ENCODE measurements at places on chromosomes 6 and 20.

DNA sequence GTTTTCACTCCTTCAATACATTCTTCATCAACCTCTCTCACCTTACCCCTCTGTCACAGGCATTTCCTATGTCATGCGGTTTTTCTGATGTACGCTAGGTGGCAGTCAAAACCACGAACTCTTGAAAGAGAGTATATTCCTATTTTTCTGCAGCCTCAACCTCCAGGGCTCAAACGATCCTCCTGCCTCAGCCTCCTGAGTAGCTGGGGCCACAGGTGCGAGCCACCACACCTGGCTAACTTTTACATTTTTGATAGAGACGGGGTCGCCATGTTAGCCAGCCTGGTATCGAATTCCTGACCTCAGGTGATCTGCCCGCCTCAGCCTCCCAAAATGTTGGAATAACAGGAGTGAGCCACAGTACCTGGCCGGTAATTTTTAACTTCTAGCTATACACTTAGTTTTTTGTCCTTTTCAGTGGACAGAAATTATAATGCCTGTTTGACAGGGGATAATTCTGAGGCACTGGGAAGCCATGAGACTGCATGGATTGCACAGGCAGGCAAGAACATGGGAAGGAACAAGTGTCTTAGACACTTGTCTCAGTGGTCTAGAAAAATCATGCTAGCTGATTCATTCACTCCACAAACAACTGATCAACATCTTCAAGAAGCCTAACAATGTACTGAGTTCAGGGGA is 22.5 kb upstream of the HFE start:
- DNase-seq = peak; percentile 74

- DNase-seq = peak; percentile 42
Measured at GRCh38 chr20:63235399-63235983, at the start of gene BIRC7. Gene BIRC7 (plus strand): TSS chr20:63235905. CDS start chr20:63236097, 192 bp downstream.

DNA sequence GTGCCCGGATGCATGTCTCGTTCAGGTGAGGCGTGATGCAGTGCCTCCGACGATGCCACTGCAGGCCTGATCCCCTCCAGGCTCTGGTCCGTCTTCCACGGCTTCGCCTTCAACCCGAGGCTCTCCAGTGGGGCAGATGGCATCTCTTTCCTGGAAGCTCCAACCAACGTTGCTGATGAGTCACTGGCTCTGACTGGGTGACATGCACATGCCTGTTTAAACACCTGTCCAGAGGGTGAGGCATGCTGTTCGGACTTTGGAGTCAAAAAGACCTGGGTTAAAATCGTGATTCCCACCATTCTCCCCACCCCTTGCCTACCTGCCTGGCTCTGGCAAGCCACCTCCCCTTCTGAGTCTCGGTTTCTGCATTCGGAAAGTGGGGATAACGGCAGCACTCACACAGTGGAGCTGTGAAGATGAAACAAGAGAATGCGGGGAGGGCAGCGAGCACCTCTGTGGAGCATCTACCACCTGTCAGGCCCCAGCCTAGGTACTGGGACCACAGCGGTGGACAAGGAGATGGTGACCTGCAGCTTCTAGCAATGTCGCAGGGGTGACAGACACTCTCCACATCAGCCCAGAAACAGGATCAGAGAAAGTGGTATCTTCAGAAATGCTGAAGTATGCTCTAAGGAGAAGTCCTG is 8.5 kb upstream of the EDN3 start:
- DNase-seq = no peak

- no peak for DNase-seq
Measured at GRCh38 chr20:16569246-16570153, 3.7 kb downstream of the KIF16B start.

- no peak for DNase-seq
Measured at GRCh38 chr6:2194643-2195042, 50.8 kb downstream of the GMDS start.

DNA sequence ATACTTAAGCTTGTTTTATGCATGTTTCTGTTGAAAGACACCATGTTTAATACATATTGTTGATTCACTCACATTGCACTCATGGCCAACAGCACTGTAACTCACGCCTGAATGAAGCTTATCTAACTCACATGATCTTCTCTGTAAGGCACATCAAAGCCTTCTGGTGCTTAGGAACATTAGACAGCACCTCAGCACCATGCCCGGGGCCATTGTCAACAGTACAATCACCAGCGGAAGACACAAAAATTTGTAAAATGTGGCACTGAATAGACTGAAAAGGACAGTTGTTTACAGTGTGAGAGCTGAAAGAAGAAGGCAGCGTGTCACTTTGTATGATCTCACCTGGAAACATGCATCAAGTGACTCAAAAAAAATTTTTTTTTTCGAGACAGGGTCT is 8.9 kb upstream of the TCF15 start:
- no peak for DNase-seq

DNA sequence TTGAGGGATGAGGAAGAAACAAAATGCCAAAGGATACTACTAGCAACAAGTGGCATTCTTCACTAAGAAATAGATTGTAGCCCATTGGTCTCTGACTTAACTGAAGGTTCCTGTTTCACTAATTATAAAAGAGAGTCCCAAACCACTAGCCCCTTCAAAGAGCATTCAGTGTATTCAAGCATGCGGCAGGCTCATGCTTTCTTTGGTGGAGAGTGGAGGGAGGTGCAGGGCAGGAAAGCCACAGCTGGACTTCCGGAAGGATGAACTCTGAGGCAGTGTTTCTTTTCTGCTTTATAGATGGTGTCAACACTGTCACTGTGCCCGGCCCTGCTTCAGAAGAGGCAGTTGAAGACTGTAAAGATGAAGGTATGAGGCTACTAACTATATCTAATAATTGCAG is 636.1 kb downstream of the KIF16B start:
- DNase-seq = no peak

DNA sequence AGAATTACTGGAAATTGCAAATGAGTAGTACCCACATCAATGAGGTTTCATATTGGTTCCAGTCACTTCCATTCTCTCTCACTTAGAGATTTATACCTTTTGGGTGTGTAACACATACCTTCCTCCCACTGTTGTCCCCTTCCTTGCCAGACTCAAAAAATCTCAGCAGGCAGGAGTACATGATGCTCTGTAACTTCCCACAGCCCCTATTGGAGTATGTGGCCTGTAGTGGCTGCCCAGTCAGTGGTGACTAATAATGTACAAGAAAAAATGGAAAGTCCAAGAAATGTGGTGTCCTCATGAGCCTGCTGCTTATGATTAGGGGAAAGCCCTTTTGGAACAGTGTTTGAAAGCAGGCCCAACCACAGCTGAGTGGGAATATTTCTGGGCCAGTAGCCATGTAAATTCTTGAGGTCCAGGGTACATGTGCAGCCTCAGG is 312.0 kb downstream of the ZFAND3 start:
- DNase-seq = no peak

GRCh38 chr6:41071501-41071922 is 644 bp downstream of the OARD1 start:
- no peak for DNase-seq

DNA sequence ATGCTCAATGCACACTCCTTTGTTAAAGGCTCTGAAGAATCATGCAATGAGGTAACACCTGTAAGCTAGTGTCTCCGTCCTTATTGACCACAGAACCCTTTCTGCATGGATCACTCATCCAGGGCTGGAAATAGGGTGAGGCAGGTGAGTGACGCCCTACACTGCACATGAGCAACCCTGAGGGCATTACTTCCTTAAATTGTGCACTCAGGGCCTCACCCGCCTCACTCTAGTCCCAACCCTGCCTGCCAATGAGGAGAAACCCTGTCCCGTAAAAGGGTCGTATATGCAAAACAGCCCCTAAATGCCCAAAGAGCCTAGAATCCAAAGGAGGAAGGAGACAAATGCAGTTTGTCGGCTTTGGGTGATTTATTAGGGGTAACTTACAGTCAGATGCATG is 33.6 kb upstream of the NOP56 start:
- DNase-seq = peak; percentile 40

DNA sequence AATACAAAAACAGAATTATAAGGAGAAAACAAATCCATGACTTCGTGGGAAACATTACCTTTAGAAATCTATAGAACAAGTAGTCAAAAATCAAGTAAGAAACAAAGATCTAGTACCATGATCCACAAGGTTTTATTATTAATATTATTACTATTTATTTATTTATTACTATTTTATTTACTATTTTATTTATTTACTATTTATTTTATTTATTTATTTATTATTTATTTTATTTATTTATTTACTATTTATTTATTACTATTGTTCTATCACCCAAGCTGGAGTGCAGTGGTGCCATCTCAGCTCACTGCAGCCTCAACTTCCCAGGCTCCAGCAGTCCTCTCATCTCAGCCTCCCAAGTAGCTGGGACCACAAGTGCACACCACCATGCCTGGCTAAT is 13.5 kb upstream of the ELMO2 start:
- no peak for DNase-seq

DNA sequence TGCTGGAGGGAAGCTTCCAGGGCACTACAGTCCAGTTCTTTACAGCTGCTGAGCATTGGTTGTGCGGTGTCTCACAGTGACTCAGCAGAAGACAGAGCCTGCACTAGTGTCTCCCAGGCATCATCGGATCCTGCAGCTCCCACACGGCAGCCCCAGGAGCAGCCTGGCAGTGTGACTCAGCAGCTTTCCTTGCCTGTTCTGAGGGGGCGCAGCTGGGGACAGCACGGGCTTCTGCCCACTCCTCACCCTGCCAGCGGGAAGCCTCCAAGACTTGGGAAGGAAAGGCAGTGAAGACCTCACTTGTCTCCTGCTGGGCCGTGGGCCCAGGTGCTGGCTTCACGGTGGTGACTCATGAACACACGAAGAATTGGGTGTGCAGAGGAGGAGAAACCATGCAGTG is 165.4 kb downstream of the SYNDIG1 start:
- DNase-seq = peak; percentile 82

DNA sequence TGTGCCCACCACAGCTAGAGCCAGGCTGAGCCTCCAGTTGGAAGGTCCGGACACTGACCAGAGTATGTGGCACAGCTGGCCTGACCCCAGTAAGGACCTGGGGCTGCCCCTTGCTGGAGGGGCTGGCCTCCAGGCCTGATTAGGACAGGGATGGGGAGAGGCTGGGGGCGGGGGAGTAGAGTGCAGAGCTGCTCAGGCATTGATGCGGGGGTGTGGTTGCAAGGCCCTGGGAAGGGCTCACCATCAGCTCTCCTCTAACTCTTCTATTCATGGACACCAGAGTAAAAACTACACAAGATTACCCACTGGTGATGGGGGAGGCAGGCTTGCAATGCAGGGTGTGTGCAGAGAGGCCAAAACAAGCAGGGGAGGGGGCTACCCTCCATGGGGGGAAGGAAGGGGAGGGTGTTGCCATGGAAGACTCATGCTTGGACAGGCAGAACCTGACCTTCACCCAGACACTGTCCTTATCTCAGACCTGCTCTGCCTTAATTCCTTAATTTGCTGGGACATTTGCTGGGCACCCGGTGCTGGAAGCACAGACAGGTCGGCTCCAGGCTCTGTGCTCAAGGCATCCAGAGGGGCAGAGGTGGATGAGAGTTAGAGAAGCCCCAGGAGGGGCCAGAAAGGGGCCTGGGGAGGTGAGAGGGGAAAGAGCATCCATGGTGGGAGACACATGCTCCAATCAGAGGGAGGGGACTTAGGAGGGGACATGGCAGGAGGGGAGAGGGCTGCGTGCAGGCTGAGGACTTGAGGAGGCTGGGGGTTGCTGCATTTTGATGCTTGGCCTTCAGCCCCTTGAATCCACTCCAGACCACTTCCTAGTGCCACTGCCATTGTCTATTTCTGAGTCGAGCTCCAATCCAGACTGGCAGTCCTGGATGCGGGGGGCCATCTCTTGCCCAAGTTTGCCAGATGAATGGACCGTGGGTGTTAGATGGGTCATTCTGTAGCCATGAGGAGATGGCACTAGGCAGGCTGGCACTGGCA is 7.6 kb upstream of the EMILIN3 start:
- no peak for DNase-seq

- DNase-seq = no peak
Measured at GRCh38 chr6:56532766-56533551, 109.7 kb downstream of the DST start.

- no peak for DNase-seq
Measured at GRCh38 chr6:25175196-25175595, 104.0 kb upstream of the CARMIL1 start.

- no peak for DNase-seq
Measured at GRCh38 chr6:45815466-45816125, 200.1 kb downstream of the CLIC5 start.

DNA sequence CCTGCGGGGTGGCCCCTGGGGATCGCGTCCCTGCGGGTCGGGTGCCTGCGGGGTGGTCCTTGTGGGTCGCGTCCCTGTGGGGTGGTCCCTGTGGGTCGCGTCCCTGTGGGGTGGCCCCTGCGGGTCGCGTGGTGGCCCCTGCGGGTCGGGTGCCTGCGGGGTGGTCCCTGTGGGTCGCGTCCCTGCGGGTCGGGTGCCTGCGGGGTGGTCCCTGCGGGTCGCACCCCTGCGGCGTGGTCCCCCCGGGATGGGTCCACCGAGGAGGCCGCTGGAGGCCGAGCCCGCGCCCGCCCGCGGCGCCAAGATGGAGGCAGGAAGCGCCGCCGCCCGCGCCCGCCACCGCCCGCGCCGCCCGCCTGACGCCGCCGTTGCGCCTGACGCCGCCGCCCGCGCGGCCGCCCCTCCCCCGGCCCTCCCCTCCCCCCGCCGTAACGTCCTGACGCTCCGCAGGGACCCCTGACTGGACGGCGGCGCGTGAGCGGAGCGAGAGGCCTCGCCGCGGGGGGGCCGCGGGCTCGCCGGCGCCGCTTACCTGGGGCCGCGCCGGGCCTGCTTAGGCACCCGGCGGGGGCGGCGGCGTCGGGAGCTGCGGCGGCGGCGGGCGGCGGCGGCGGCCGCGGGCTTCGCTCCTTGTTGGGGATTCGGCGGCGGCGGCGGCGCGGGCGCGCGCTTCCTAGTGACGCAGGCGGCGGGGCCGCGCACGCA is at the start of gene GMEB2:
TSS of gene GMEB2 (minus strand) at position 678 of the 705 bp plus-strand sequence. CDS start 7,704 bp downstream, outside the sequence.
- DNase-seq = peak; percentile 84

- DNase-seq = peak; percentile 63
Measured at GRCh38 chr6:90286884-90287488, 9.7 kb downstream of the BACH2 start.

DNA sequence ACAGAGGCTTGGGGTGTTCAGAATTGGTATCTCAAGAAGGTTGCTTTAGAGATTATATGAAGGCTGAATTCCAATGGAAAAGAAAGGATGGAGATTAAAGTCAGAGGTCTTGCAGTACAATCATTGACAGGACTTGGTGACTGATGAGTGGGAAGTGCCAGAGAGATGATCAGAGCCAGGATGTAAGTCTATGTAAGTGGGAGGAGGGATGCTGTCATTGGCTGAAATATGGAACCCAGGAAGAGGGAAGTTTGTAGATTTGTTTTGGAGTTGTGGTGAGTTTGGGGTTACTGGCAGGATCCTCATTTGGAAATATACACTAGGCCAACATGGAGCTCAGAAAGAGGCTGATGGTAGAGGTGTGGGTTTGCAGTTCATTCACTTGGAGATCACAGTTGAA is 23.8 kb upstream of the TNFAIP3 start:
- DNase-seq = no peak

- no peak for DNase-seq
Measured at GRCh38 chr6:166168616-166169548, 1.2 kb upstream of the TBXT start.

- DNase-seq = no peak
Measured at GRCh38 chr6:143205585-143205984, 144.9 kb downstream of the AIG1 start.
